ENCODE measurements at places on chromosomes 3 and 15.
A peak's percentile ranks its signal among the peaks of the same experiment; 100 is the strongest.

GRCh38 chr3:131221731-131222130, 159.8 kb upstream of the NUDT16 start:
- no peak for DNase-seq

DNA sequence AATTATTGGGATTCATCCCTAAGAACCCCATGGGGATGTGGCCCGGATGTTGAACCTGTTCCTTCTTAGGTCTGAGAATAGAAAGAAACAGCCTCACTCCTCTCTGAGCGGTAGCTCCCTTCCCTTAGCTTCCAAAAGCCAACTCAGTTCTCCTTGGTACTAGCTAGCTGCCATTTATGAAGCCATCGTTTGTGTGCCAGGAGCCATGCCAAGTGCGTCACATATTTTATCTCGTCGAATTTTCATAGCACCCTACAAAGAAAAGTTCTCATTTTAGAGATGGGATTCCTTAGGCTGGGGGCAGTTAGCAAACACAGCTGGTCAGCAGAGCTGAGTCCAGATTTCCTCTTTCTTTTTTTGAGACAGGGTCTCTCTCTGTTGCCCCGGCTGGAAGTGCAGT, 45.4 kb upstream of the GLCE start:
- DNase-seq, result no peak

DNA sequence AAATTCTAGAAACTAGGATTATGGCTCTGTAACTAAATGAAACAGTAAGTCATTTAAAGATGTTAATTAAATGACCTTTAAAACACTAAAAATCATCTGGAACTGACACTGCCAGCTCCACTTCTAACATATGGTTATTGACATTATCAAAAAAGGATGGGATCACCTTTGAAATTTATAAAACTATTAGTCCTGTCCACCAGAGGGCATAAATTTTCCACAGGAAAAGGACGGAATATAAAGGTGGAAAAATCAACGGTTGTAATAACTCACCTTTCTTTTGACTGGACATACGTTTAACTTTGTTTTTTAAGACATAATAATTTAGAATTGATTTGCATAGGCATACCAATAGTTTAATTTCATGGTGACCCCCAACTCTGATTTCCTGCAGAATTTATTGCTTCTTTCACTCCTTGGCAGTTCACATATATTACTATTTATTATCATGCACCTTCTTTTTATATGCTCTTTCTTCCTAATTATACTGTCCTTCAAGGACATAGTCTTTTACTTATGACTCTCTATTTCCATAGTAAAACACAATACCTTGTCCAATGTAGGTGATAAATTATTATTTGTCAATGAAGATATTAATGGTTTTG, 345.7 kb downstream of the CADM2 start:
- no peak for DNase-seq

GRCh38 chr3:47578119-47578632, 489 bp downstream of the CSPG5 start:
- DNase-seq, result peak; percentile 23

DNA sequence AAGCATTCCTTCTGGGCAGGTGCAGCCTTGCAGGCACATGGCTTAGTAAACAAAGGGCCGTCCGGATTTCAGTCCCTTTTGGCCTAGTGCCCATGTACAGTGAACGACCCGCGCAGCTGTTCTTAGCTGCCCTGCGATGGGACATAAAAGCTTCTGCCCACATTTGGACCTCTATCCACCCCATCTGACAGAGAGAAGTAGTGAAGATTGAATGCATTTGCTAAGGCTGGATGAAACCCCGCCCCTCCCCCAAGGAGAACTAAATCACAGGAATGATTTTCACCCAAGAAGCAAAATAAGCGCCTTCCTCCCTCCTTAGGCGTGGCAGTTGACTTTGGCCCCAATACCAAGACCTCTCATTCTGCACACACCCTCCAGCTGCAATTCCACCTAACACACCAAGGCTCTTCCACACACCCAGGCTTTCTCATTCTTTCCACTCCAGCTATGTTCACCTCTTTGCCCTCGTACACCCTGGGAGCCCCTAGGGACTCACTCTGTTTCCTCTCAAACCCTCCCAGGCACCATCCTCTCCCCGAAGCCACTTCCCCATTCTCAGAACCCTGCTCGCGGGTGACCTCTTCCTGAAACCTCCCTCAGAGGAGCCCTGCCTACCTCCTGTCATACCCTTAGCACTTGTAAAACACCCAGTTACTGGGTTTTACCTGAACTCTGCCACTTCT, 14.1 kb upstream of the HRH1 start:
- no peak for DNase-seq

GRCh38 chr3:177069514-177070329, 127.6 kb downstream of the TBL1XR1 start:
- DNase-seq, result no peak

DNA sequence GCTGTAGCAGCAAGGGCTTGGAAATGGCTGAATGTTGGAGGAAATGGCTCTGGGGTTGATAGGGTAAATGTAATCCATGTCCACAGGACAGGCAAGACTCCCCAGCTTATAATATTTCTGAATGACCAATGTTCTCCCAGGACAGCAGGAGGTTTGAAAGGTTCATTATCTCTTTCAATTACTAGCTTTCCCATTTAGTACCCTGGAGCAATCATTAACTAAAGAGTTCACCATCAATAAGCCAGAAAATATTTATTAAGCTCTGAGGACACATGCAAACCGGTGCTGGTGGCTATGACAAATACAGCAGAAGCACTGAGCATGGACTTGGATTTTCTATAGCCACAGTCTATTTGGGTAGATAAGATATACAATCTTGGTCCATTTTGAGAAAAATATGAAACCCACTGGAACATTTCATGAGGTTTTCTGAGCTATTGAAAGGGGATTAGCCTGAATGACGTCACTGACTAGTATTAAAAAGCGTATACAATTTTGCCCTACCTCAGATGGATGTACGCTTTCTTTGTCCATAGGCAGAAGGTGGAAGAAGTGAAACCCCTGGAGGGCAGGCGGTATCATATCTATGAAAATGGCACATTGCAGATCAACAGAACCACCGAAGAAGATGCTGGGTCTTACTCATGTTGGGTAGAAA, 166.2 kb downstream of the CHL1 start:
- DNase-seq, result no peak

DNA sequence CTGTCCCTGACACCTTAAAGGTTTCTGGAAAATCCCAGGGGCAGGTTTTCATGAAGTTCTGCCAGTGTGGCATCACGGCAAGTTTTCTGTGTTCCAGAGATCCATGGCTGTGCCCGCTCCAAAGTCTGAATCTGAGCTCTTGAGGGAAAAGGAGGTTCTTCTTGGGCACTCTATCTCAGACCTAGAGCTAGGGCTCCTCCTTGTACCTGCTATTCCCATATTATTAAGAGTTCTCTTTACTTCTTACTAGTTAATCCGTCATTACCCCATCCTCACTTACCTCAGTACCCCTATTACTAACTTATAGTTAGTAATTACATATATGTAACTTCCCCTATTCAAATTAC, 5.9 kb upstream of the TRA2B start:
- no peak for DNase-seq

DNA sequence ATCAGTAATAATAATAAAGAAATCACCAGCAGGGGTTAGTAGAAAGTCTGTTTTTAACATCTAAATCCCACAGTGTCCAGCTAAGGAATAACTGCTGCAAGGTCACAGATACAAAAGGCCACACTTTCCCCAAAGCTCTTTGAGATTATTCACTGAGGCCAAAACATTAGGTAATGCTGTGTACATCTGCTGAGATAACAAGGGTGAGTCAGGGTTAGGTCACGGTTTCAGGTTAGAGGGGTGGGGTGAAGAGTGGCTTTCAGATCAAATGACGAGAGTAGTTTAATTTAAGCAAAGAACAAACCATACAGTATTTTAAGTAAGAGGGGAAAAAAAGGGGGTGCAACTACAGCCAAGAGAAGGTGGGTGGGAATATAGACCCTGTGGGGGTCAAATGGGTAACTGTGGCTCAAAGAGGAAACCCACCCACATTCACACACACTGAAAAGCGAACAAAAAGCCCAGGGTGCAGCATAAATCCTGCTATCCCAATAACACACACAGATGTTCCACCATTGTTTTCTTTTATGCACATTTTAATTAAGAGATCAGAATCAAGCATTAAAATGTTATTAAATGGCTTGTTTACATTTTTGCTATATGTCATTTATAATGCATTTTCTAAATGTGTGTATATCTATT, 412.9 kb downstream of the TIGIT start:
- no peak for DNase-seq

DNA sequence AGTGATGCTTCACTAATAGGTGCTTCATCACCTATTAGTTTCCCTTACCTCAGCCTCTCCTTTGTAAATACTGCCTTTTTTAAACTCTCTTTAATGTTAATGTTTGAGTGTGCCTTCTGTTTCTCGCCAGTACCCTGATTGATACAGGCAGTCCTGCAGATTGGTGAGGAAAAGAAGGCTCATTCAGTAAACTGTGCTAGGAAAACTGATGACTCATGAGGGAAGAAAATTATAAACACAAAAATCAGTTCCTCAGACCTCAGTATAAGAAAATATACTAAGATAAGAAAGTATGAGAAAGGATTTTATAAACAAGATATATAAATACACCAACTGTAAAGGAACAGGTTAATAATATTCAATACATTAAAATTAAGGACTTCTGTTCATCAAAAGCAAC, 54.8 kb upstream of the OXTR start:
- no peak for DNase-seq

DNA sequence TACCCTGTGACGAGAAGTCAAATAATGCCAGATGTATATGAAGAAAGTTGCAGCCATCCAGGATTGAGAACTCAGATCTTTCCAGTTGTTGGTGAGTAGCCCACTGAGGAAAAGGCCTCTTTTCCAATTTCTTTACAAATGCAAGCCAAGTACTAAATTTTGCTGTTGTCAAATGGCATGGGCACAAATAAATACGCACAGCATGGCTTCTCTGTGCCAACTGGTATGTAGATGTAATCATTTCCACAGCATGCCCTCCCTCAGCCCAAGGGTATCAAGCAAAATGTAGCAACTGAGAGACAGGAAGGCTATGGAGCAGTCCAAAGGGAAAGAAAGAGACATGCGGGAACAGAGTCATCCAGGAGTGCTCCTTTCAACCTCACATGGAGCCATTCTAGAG, 105.4 kb downstream of the FGF12 start:
- DNase-seq, result no peak

- no peak for DNase-seq
Observed at GRCh38 chr3:52194485-52195290, 3.3 kb upstream of the ALAS1 start.

GRCh38 chr3:104879919-104880318, 486.8 kb upstream of the ALCAM start:
- DNase-seq, result no peak

- no peak for DNase-seq
Observed at GRCh38 chr15:92538115-92538514, 117.5 kb downstream of the FAM174B start.

DNA sequence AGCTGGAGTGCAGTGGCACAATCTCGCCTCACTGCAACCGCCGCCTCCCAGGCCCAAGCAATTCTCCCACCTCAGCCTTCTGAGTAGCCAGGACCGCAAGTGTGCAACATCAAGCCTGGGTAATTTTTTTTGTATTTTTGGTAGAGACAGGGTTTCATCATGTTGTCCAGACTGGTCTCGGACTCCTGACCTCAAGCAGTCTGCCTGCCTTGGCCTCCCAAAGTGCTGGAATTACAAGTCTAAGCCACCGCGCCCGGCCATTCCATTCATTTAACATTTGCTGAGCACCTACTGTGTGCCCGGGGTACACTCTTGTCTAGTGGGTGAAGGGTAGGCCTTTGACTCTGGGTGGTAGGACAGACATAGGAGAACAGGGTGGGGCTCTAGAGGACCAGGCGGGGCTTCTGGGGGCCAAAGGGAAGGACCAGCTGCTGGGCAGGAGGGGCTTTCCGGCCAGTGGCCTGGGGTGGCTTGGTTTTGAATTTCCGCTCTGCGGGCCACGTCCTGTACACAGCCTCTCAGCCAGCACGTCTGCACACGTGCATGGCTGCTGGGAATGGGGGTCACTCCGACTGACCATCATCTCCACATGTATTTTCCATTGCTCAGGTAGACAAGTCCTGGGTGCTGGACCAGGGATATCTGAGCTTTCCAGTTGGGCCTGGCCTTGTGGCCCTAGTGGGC, 2.4 kb downstream of the SLC38A3 start:
- DNase-seq, result no peak

DNA sequence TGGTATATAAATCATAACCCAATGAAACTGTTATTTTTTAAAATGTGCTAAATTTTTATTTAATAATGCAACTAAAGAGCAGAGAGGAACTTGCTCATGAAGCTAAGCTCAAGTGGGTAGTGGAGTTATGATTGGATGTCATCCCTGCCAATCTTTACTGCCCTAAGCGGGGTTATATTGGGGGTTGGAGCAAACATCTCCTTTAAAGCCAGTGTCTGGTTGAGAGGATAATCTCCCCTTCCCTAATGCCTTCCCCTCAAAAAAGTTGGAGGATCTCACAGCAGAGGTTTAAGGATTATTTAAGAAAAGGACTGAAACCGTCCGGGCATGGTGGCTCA, 32.1 kb upstream of the CLASP2 start:
- no peak for DNase-seq

GRCh38 chr3:123739754-123740153, 144.4 kb downstream of the MYLK start:
- DNase-seq, result no peak

- DNase-seq, result no peak
Observed at GRCh38 chr3:160618878-160619277, 53.5 kb upstream of the KPNA4 start.

DNA sequence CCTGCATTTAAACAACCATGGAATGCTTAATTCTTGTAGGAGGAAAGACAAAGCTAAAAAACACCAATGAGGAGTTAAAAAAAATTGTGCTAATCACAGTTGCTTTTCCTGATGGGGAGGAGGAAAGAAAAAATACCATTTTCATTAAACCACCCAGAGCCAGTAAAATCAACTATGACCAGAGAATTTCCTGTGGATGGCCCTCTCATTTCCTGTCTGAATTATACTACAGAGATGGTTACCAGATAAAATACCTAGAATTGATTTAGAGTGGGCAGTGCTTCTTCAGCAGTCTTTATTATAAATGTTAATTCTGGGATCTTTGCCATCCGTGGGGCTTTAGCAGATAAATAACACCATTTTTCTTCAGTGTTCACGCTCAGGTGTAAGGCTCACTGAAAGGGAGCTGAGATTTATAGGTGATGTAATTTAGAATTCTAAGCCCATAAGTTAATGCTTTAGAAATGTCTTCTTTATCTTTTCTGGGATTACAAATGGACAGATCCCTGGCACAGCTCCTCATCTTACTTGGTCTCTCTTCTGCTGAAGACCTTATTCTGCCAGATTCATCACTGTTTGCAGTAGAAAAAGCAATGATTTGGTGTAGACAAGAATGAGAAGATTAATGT, 37.9 kb downstream of the RETNLB start:
- no peak for DNase-seq

GRCh38 chr3:120903221-120903620, 4.8 kb upstream of the STXBP5L start:
- DNase-seq, result no peak

GRCh38 chr3:65485826-65486469, 552.8 kb downstream of the MAGI1 start:
- no peak for DNase-seq

All from activated T-cell treated with anti-CD3 and anti-CD28 coated beads for 1 hour (primary cell).